Stimulated activated CD4-positive, alpha-beta T cell treated with anti-CD3 and anti-CD28 coated beads, TNF-alpha, amount 100 ng/mL, for 4 hours (primary cell): ENCODE measurements at places on chromosomes 11 and 22.

DNA sequence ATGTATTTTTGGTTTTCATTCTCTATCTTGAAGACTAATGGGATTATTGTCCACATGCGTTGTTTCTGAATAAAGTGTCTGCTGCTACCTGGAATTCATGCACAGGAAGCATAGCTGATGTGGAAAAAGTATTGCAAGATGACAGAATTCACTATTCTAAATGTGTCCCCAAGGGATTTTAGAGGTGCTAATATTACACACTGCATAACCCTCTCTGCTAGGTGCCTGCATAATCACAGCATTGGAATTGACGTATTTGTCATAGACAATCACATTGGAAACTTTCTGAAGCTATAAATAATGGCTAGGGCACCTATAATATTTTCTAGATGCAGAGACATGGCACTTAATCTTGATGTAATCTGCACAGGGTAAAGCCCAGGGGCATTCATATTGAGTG, 496.1 kb downstream of the JRKL start:
- no peak for DNase-seq

GRCh38 chr11:61747967-61748285, 4.5 kb upstream of the MYRF start:
- DNase-seq = no peak

DNA sequence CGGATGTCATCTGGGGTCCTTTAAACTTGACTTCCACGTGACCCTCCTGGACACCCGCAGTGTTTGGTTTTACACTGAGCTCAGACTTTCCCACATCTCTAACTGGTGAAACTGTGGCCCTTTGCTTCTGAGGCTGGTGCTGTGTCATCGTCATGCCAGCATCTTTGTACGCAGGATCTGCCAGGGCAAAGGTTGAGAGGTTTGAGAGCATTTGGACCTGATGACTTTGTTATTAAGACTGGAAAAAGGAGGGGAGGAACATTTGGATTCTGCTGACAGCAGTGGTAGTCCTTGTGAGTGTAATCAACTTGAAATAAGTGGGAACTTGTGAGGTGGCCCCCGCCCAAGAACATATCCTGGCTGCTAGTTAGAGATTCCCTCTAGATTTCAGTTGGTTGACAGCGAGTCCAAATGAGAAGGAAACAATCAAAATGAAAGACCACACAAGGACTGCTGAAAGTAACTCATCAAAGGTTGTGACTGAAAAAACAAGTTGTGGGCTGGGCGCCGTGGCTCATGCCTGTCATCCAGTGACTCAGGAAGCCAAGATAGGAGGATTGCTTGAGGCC, 102.5 kb downstream of the KIAA1671 start:
- no peak for DNase-seq

DNA sequence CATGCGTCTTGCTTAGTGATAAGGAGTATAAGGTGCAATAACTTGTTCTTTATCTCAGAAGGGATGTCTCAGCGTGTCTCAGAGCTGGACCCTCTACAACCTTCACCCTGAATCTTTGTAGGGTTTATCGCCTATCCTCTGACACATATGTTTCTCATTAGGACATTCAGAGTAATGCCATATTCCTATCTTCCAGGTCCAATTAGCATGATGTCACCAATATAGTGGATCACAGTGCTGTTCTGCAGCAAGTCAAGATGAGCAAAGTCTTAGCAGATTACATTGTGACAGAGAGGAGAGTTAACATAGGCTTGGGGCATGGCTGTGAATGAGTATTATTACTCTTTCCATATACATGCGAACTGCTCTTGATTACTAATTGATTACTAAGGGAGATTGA, 110.3 kb upstream of the CLPB start:
- DNase-seq = no peak

DNA sequence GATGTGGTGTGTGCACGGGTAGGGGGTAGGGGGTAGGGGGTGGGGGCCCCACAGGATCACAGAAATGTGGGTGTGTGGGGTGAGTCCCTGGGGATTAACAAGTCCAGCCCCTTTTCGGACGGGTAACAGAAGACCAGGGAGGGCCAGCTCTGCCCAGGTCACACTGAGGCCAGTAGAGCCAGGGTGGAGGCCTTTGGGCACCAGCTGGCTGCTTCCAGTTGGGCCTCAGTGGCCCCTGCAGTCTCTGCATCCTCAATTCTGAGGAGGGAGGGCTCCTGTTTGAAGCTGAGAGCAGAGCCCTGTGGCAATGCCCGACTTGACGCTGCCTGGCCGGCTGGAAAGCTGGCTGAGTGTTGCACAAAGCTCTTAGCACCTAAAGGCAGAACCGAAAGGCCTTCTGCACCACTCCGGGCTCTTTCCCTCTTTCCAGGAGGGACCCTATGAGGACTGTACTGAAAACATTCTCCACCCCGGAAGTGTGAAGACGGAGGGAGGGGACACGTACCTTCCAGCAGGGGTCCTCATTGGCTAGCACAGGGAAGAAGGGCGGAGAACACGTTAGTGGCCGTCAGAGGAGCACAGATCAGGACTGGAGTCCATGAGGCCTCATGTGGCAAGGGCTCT, 120.4 kb downstream of the PHF21B start:
- DNase-seq = no peak

GRCh38 chr11:68386331-68386978, 74.1 kb downstream of the LRP5 start:
- DNase-seq = no peak

DNA sequence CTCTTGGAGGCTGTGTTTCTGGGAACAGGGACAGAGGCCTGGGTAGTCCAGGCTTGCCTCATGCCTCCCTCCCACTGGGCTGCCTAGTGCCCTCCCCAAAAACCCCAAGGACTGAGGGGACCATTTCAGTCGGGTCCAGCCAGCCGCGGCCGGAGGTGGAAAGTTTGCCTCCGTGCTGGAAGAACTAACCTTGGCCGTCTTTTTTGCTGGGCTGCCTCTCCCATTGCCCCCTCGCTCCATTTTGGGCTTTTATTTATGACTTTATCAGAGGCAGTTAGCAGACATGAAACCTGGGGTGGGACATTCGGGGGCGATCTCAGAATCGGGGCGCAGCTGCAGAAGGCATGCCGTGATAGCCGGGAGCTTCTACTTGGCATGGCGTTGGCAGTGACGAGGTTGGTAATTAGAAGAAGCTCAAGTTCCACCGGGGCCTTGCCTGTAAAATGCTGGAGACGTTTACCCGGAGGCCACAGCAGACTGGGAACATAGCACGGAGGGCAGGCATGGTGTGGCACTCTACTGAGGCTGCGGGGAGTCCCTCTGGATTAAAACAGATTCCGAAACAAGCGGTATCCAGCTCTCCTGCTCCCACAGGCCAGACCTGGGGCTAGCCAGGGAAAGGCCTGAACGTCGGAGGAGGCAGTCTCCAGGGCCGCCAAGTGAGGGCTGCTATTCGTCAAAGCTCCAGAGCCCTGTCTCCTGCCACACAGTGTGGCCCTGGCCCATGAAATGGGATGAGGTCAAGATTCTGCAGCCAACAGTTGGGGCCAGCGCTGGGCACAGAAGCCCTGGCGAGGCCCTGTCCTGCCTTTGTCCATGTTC, 76.4 kb upstream of the PPARA start:
- no peak for DNase-seq

DNA sequence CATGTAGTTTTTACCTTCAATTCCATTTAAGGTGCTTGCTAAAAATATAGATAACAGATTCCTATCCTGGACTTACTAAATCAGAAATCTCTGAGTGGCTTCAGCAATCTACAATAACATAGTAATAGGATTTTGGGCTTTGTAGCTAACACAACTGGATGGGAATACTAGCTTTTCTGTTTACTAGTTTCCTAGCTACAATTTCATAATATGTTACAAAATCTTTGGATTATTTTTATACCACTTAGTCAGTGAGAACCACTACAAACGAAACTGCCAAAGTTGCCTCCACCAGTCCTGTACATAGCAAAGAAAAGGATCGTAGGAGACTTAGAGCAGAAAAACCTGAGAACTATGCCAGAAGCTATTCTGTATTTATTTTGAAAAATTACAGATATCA, 87.7 kb upstream of the ANO3 start:
- DNase-seq = no peak

- no peak for DNase-seq
Observed at GRCh38 chr11:8566613-8567210, 27.3 kb downstream of the STK33 start.

DNA sequence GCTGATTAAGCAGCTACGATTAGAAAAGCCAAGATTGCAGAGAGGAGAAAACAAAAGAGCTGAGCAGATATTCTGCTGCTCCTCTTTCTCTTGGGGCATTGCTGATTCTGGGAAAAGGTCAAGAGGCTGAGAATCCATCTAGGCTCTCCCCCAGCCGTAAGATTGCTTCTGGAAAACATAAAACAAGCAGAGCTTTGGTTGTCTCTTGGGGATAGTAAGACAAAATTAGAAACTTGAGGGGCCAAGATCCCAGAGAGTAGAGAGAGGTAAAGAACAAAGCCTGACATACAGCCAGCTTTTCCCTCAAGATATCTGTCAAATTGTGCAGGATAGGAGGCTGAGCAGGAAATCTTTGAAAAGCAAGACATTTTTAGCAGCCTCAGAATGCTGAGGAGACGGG, 158.2 kb downstream of the TTC28 start:
- DNase-seq = no peak

- DNase-seq = no peak
Observed at GRCh38 chr11:96021901-96022650, 98.2 kb upstream of the MTMR2 start.

GRCh38 chr11:61914471-61915171, 2.7 kb downstream of the RAB3IL1 start:
- no peak for DNase-seq

- DNase-seq = no peak
Observed at GRCh38 chr11:27456140-27456794, 16.3 kb downstream of the LGR4 start.

DNA sequence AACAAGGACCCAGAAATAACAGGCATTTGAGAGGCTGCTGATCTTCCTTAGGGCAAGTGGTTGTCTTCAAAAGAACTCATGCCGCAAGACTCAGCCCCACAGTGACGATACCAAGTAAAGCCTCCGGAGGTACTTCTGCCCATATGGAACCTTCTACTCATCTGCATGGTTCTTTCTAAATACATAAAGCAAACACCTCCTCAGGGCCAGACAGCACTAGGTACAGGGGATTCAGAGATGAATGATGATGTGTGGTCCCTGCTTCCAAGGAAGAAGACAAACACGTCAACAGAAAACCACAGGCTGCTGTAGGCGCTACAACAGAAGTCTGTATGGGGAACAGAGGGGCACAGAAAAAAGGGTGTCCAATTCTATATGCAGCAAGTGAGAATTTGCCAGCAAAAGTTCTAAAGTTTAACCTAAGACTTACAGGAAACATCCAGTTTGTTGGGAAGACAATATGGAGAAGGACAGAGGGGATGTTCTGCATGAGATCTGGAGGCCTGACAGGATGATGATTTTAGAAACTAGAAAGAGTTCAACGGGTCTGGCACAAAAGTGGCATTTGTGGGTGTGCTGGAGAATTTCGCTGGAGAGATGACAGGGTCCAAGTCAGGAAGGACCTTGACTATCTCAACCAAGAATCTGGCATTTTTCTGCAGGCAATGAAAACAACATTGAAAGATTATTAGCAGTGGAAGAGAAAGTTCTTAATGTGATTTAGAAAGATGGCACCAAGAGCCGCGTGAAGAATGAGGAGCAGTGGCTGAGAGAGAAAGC, 23.7 kb downstream of the JAML start:
- DNase-seq = no peak

DNA sequence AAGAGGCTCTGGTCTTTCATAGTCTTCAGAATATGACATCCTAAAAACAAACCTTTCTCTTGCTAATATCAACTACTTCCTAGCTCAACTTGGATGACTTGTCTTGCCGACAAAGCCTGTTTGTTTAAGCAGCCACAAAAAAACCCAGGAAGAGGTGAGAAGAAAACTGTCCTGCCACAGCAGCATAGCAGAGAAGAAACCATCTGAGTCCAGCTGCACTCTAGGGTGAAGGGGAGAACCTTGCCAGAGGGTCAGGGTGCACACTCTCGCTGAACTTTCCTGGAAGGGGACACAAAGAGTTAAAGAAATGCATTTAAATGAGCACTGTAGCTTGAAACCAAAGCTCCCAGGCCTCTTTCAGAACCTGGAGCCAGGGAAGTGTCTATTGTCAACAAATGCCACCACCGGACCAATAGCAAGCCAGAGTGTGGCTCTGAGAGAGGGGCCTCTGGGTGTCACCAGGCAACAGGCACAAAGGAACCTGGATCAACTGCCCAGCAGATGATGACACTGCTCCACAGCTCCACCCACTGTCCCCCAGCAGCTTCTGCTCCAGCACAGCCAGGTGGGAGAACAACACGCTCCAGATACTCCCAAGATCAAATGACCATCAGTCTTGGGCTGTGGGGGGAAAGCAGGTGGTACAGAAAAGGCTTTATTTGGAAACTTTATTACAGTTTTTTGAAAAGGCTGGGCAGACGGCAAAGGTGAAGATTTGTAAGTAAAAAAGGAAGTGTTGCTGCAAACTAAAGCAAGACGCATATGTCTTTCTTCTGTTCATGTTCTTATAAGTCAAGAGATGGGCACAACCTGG, 105.7 kb downstream of the RASSF10 start:
- no peak for DNase-seq

DNA sequence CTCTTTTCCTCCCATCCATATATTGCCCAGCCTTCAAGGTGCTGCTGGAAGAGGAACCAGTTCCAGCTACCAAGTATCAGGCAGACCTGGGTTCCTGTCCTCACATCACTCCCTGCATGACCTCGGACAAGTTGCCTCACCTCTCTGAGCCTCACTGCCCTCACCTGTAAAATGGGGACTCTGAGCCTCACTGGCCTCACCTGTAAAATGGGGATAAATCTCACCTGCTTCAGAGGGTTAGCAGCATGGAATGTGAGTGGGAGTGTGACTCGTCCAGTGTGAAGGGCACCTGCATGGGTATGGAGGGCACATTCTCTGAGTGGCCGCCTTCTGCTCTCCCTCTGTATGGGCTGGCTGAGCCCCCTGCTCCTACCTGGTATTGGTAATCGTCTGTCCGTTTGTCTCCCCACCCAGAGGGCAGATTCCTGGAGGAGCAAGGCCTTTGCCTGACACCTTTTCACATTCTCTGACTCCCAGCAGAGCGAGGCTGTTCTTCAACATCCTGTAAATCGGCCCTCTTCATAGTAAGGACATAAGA, 3.7 kb downstream of the GRIK4 start:
- no peak for DNase-seq

DNA sequence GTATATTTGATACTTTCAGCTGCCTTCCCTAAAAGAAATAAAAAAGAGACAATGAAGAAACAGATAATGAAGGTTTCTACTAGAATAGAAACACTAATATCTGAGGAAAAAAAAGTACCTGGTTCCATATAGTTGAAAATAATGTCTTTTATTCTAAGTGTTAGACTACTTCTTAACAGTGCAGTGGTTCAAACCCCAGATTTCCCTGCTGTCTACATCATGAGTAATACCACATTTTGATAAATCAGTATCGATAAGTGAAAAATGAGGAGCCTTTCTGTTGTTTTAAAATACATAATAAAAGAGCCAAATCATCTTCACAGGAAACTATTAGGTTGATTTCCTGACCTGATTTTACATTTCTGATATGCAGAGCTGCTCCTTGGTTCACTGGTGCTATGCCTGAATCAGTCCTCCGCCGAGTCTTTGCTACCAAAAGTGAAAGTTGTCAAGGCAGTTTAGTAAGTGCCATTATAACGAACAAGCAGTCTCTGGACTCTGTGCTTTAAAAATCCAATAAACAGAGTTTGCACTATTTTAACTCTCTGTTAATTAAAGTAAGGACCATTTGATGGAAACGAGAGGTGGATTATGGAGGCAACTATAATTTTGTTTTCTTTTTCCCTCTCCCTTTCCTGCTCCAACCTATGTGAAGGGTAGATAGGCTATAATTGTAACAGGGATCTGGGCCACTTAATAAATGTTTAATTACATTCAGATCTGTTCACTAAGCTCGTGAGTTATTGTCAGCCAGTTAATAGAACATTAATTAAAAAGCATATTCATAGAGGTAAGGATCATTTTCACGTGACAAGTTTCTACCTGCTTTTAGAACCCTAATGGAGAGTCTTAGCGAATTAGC, 724.5 kb upstream of the RAG2 start:
- no peak for DNase-seq
